ENCODE measurements at places on chromosomes 3 and 15.

GRCh38 chr3:16478516-16478915, 35.0 kb downstream of the RFTN1 start:
- no peak for DNase-seq

DNA sequence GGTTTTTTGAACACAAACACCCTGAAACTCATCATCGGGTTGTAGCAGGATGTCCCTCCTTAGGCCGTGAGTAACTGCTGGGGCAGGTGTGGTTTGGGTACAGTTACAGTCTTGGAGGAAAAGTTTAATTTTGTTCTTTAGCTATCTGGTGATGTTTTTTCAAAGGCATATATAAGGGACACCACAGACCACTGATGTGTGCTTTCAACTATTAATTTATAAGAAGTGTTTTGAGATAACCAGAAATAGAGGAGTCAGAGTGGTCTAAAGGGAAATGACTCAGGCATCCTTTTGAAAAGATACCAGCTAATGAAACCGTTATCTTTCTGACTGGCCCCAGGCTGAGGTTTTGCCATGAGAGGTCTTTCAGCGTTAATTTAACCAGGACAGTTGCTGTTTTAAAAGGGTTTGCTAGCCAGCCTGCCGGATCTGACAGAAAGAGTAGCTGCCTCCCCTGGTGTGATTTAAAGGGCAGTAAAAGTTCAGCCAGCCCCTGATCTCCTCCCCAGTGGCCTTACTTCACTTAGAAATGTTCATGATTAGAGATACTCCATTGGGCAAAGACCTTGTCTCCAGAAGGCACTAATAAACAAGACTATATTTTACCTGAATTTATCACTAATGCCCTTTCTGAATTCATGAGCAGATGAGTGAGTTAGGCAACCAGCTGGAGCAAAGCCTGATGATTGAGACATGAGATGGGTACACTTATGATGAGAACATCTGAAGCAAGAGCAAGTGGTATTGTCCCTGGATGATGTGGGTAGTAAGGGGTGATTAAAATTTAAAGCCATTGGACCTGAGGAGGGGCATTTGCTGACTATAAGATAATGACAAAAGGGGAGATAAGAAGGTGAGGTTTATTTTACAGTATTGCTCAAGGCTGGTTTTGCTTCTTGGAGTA, 482.5 kb upstream of the TBL1XR1 start:
- no peak for DNase-seq

DNA sequence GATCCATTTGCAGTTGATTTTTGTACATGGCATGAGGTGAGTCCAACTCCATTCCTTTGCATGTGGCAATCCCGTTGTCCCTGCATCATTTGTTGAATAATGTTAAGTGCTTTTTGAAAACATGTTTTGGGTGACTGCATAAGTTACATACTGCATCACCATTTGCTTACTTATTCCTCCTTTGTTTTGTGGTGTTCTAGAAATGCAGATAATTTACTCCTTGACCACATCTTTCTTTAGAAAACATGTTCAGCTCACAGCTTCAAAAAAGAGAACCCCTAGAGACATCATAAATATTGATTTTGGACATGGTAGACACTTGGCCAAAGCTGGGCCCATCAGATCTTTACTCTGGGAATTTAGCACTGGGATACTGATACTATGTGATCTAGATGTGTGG, 135.3 kb upstream of the DAZL start:
- no peak for DNase-seq

DNA sequence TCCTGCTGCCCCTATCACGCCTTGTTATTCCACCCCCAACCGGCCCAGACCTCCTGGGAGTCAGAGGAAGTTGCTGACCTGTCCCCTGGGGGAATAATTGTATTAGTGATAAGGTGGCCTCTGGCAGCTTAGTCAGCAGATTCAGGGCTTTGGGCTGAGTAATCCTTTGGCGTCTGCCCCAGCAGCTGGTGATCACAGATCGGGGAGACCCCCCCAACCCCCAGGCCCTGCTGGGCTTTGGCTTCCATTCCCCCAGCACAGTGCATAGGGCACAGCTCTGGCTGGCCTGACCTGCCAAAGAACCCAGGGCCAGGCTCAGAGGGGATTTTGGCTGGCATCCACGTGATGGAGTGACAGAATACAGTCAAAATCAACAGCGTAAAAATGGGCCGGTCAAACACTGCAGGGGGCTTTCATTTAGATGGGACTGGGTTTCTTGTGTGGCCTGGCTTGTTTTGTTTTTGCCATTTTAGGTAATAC, 3.9 kb upstream of the NR2E3 start:
- no peak for DNase-seq

DNA sequence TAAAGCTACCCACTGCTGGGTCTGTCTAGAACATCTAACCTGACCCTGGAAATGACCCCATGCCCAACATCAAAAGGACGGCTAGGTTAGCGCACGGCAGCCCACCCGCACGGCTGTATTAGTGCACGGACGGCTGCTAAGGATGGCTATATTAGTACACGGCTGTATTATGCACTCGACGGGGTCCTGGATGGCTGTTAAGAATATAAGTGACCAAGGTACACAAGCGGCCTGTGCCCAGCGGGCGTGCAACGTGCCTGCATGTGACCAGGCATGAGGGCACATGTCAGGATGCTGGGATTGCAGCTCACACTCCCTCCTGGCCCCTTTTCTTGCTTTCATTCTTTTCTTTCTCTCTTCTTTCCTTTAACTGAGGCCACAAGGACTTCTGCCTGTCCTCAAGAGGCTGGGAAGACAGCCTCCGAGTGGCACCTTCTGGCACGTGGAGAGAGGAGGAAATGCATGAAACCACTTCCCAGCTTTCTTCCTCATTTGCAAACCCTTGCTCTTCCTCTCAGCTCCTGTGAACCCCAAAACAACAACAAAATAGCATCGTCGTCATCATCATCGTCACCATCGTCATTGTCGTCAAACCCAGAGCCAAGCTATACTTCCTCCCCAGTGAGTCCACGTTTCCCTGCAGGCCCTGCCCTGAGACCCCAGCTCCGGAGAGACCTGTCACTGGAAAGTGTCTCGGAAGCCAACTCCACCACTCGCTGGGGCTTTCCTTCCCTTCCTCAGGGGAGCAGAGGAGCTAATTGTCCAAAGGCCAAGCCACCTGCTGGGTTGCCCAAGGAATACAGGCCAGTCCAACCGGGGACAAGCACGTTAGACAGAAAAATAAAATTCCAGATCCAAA, 101.8 kb downstream of the CHSY1 start:
- DNase-seq, result no peak

DNA sequence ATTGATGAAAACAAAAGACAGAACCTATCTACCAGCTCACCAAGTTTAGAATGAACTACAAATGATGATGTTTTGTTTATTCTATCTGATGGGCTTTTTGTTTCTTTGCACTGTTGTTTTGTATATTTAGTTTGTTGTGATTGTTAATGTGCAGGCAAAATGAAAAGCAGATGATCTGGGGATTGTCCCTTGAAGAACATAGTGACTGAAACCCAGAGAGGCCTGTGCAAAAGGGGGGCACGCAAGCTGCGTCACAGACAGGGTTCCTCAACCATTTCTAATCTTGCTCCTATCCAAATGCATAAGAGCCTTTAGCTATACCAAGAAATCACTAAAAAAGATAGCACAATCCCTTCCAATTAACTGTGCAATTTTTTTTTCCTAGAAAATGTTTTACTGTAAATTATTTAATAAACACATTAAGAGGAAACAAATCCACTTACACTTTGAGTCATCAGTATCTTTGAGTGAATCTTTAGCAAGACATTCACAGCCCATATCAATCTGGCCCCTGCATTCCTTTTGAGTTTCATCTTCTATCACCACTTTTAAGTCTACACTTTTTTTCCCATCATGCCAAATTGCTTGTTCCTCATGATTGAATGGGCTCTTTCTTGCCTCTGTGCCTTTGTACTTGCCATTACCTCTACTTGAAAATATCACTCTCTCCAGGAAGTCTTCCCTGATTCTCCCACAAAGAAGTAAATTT, 220.3 kb downstream of the ATP8B4 start:
- no peak for DNase-seq

DNA sequence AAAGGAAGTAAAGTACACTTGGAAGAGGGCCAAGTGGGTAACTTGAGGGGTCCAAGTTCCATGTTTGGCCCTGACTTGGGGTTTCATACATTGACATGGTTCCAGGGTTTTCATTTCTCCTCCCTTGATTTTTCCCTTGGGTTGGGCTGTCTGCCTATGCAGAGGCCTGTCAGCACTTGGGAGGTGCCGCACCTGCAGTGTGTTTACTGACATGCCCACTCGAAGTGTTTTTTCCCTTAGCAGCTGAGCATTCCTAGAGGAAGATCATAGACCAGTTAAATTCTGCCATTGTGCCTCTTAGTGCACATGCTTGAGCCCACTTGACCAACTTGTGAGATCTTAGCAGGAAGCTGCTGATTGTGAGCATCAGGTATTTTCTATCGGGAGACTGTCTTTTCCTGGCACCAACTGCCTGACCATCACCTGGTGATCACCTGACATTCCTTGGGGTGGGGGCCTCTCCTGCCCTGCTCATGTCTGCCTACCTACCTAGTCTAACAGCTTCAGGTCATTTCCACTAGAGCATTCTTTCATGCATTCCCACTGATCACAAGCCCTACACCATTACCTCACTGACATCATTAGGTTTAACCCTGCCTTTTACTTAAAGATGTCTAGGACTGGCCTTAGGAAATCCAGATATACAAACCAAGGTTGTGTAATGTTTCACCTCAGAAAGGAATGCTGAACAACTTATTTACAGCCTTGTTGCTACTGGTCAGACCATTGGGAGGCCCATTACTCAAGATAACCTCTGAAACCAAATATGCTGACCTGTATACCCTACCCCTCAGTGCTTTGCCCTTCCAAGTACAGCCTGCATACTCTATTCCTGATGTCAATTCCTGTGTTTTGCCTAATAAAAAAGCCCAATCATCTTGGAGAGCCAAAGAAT, 68.3 kb downstream of the CD47 start:
- DNase-seq, result no peak

DNA sequence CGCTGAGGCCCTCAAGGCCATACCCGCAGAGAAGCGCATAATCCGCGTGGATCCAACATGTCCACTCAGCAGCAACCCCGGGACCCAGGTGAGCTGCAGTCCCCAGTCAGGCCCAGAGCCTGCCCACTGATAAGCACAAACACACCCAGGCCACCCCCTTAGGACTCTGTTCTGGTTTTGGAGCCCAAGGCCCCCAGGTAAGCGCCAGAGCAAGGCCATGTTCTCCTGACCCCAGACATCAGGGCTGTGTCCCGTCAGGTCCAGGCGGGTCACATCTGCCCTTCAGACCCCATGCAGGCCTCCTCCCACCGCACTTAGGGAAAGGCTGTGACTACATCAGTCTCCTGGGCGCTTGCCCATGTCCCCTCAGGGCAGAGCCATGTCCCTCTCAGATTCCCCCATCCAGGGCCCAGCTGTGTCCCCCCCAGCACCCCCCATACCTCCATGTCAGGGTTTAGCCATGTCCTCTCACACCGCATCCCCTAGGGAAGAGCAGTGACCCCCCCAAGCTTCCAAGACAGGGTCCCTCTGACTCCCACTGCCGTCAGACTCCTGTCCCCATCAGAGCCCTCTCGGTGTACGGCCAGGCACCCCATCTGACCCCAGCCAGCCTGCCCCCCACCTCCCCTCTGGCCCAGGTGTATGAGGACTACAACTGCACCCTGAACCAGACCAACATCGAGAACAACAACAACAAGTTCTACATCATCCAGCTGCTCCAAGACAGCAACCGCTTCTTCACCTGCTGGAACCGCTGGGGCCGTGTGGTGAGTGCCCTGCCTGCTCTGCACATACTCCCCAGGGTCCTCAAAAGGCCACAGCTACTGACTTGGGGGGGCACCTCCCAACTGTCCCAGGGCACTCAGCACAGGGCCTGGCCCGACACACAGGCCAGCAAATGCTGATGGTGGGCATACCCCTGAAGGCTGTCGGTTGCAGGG, 1.6 kb downstream of the PARP3 start:
- DNase-seq, result no peak

DNA sequence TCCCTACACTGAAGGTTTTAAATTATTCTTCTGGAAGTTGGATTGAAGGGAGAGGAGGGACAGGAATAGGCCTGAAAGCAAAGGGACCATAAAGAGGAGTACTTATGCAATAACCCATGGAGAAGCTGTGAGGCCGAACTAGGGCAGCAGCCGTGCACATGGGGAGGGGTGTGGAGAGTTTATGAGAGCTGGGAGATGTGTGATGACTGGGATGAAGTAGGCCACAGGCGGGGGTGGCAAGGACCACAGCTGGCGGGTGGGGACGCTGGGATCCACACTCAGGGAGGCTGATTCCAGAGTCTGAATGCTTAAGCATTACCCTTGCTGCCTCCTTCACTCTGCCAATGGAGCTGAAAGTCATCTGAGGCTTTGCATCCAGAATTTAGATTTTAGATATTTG, 123.8 kb downstream of the ARNT2 start:
- DNase-seq, result no peak

- DNase-seq, result no peak
Measured at GRCh38 chr3:196643761-196644160, 4.3 kb downstream of the NRROS start.

GRCh38 chr15:60052796-60053195, 48.7 kb downstream of the FOXB1 start:
- DNase-seq, result no peak

GRCh38 chr3:187922704-187923416, 177.6 kb upstream of the BCL6 start:
- DNase-seq, result no peak

DNA sequence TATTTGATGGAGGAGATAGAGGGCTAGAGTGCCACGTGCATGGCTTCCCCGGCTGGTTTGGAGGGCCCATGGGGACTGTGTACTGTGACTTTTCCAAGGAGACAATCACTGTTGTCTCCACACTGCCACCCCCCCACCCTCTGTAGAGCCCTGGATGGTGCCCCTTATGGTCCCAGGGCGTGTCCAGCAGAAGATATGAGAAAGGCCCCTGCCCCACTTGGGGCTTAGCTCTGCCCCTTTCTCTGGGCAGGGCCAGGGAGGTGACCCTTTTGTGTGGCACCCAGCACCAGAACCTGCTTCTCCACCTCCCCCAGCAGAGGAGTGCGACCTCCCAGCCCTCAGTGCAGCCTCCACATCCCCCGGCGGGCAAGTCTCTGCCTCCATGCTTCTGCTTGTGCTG, 32.1 kb downstream of the SPSB4 start:
- no peak for DNase-seq

DNA sequence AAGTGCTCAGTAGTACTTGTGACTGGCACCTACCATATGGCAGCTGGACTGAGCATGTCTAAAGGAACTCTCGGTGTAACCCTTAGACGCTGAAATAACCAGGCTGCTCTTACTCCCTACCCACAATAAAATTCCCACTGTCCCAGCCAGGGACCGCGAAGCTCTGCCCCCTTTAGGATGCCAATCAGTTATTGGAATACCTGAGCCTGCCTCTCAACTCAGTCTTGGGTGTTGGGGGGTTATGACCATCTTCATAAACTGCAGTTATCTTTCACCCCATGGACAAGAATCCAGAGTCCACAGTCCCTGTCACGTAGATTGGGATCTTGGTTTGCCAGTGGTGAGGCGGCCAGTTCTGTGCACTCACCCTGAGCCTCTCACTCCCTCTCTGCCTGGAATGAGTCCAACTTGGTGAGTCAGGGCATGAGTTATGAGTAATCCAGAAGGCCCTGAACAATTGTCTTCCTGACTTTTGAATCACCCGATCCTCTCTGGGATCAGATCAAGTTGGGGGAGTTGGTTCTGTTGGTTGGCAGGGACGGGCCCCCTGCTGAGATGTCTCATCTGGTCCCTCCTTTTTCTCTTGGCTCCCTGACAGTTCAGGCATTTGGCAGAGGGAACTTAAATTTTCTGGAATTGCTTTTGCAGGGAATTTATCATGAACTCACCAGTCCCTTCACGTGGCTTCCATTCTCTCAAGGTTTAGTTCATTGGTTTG, 120.1 kb upstream of the UBE2E1 start:
- DNase-seq, result no peak

GRCh38 chr15:87947560-87947959, 309.0 kb downstream of the NTRK3 start:
- DNase-seq, result no peak

GRCh38 chr3:45795882-45796765, at the start of gene SLC6A20:
Gene SLC6A20, minus strand, starts transcription at chr3:45796536. Its CDS starts 117 bp downstream, at chr3:45796419.
- DNase-seq, result no peak

All from activated T-cell treated with anti-CD3 and anti-CD28 coated beads for 1 hour (primary cell).